GM04503 (cell line): ENCODE measurements at places on chromosomes 6 and 20.

GRCh38 chr6:71533939-71534379 is 245.3 kb downstream of the OGFRL1 start:
- DNase-seq = no peak

- no peak for DNase-seq
Measured at GRCh38 chr6:70113171-70113570, 189.7 kb downstream of the COL9A1 start.

GRCh38 chr6:2931970-2932748 is 29.1 kb upstream of the SERPINB9 start:
- DNase-seq = no peak

- DNase-seq = no peak
Measured at GRCh38 chr6:75266716-75267291, 17.8 kb downstream of the TMEM30A start.

- DNase-seq = no peak
Measured at GRCh38 chr20:1924910-1925861, 30.0 kb downstream of the SIRPA start.

DNA sequence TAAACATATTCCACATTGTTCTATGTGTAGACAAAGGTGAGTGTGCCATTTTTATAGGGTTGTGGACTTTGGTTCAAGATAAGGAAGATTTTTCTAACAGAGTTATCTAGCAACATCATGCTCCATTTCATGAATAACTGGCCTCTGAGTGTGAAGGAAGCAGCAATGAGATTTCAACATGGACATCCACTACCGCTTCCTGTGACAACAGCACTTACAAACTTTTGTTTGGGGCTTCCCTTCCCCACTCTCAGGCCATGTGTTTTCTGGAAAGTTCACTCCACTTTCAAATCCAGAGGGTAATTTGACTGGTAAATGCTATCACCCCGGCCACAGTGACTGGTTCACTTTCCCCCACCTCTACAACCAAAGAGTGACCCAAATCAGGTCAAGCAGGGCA is 38.1 kb upstream of the PROKR2 start:
- no peak for DNase-seq

GRCh38 chr20:24739746-24740145 is 209.3 kb upstream of the CST7 start:
- DNase-seq = no peak
